Activated CD4-positive, alpha-beta T cell treated with anti-CD3 and anti-CD28 coated beads, Interleukin-2, amount 50 U/mL, for 48 hours (primary cell): ENCODE measurements at places on chromosomes 1 and 21.

DNA sequence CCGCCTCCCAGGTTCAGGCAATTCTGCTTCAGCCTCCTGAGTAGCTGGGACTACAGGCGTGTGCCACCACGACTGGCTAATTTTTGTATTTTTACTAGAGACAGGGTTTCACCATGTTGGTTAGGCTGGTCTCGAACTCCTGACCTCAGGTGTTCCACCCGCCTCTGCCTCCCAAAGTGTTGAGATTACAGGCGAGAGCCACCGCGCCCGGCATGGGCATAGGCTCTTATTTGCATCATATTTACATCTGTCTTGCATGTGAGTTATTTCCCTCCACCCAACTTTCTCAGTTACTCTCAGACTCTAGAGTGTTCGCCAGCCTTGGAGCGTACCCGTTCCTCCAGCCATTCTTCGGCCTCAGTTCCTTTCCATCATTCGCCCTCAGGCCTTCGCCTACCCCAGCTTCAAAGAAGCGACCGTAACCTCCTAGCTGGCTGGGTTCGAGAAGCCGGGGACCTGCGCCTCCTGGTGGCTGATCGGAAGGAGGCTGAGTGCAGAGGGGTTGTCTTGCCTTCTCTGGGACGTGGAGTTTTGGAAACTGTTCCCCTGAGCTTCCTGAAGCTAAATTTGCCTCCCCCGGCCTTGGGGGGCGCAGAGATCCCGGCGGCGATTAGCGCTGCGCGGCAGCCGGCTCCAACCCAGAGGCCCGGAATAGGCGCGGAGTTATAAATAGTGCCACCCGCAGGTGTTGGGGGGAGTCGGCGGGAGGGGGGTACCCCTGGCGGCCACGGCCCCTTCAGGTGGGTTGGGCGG is 3.6 kb upstream of the ZBTB7B start:
- peak; percentile 88 for DNase-seq

GRCh38 chr1:55827350-55827749 is 612.2 kb upstream of the USP24 start:
- DNase-seq: no peak

DNA sequence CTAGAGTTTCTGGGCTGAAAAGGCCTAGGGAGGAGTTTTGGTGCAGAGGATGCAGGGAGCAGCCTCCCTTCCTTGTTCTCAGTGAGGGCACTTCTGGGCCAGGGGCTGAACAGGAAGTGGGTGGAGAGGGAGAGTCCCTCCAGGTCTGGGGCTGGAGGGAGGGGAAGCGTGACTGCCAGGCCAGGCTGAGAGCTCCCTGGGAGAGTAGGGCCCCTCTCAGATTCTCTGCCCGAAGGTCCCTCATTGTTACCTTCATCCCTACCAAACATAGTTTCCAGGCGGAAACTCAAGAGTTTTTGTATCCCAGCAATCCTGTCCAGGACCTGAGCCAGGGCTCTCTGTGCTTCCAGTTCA is 36.8 kb downstream of the CITED4 start:
- DNase-seq: no peak

- DNase-seq: no peak
Measured at GRCh38 chr1:203547147-203547546, 53.2 kb downstream of the OPTC start.

GRCh38 chr1:210755991-210756659 is 377.8 kb downstream of the KCNH1 start:
- DNase-seq: no peak

DNA sequence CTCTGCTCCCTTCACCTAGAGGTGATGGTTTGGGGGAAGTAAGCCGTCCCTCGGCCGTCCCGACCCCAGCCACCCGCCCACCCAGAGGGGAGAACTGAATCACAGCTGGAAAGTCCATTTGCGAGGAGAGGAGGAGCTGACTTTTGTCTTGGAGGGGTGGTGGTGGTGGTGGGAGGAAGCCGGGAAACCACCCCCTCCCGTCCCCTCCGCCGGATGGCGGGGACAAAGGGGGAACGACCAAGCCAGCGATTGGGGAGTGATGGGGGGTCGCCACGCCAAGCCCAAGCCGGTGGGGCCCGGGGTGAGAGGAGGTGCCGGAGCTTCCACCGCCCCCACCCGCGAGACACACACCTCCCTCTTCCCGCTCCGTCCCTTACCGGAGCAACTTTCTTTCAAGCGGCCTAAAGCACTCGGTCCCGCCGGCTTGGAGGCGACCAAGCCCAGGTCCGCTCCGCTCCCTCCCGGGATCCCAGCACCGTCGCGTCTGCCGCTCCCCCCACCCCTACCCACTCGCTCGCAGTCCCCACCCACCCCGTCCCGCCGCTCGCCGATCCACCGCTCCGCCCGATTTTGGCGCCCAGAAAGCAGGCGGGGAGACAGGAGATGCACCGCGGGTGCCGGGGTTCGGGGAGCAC is 540 bp downstream of the ARHGEF2 start:
- peak; percentile 85 for DNase-seq

DNA sequence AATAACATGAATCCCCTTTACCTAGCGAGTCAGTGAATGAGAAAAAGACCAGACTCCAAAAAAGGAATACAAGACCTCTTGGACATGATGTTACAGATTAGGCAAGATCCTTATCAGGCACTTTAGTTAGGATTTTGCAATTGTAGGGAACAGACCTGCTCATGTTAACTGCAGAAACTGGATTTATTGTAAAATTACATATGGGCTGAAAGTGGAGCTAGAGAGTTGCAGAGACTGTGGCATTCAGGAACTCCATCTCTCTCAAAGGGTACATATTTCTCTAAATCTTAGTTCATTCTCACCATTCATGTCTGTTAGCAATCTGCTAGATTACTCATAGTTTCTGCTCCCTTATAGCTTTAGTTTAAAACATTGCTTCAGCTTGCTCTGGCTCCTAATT is 142.2 kb downstream of the PAPPA2 start:
- DNase-seq: no peak

DNA sequence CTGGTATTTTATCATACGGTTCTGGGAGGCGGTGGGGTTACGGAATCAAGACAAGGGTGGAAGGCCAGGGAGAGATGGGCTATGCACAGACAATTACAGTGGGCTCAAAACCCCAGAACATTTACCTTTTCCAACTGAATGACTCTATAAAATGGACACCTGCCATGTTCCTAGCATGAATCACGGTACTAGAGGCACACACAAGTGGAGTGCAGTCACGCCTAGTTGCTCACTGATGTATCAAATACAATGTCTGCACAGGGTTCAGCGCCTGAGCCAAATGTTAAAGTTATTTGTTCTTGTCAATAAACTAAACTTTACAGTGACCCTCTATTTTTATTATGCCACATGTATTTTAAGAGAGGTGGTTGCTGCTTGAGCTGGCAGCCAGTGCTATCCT is 121.4 kb downstream of the ATG4C start:
- DNase-seq: no peak

- no peak for DNase-seq
Measured at GRCh38 chr21:29295066-29295650, 3.6 kb upstream of the BACH1 start.
